ENCODE measurements at places on chromosomes 2 and 18. TPM values are rescaled to one million over a fixed set of nuclear protein-coding genes. Genes with fewer than 3 reads are reported as not detected.

GRCh38 chr2:59204040-59204439 lies 962.9 kb upstream of the FANCL start:
- no peak for DNase-seq

GRCh38 chr18:55034742-55035141 lies 75.5 kb upstream of the CCDC68 start:
- DNase-seq: peak; percentile 8

DNA sequence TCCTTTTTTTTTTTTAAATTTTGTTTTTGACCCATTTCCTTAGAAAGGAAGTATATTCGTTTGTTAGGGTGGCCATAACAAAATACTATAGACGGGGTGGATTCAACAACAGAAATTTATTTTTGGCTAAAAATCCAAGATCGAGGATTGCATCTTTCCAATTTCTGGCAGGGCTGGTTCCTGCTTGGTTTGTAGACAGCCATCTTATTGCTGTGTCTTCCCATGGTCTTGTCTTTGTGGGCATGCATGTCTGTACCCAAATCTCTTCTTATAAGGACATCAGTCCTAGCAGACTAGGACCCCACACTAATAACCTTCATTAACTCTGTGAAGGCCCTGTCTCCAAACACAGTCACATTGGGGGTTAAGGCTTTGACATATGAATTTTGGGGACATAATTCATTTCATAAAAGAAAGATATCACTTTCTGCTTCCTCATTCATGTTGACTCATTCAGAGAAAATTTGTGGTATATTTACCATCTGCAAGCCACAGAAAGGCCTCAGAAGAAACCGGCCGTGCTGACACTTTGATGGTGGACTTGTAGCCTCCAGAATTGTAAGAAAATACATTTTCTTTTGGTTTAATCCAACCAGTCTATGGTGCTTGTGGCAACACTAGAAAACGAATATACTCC lies 262.1 kb downstream of the LPIN1 start:
- peak; percentile 53 for DNase-seq

DNA sequence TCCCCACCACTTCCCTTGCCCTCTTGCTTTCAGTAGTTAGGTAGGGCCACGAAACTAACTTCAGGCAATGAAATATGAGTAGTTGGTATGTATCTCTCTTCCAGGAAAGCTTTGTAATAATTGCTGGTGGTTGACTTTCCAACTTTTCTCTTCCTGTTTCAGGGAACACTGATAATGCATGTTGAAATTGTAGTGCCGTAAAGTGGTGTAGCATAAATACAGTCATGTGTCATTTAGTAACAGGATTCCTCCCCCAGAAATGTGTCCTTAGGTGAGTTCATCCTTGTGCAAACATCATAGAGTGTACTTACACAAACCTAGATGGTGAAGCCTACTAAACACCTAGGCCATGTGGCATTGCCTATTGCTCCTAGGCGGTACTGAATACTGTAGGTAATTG lies 429.2 kb downstream of the PID1 start:
- no peak for DNase-seq

DNA sequence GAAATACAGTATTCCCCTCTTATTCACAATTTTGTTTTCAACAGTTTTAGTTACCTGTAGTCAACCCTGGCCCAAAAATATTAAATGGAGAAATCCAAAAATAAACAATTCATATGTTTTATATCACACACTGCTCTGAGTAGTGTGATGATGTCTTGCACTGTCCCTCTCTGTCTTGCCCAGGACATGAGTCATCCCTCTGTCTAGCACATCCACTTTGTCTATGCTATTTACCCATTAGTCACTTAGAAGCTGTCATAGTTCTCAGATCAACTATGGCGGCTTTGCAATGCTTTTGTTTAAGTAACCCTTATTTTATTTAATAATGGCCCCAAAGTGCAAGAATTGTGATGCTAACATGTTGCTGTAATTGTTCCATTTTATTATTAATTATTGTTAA lies 380.6 kb upstream of the REG3G start:
- no peak for DNase-seq

DNA sequence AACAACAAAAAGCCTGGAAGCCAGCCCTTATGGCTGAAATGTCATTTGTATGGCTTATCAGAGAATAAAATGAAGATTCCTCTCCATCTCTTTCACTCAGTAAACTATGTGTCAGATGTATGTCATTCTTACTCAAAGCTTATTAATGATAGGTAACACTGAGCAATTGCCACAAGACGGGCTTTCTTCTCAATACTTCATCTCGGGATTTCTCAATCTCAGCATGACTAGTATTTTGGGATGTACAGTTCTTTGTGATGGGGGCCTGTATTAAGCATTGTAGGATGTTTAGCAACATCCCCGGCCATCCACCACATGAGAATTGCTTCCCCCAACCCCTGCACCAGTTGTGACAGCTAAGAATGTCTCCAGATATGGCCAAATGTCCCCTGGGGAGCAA lies 80.2 kb downstream of the MREG start:
- DNase-seq: no peak

- peak; percentile 92 for DNase-seq
These were observed 214.8 kb upstream of the PID1 start for GRCh38 chr2:229485857-229486256.

DNA sequence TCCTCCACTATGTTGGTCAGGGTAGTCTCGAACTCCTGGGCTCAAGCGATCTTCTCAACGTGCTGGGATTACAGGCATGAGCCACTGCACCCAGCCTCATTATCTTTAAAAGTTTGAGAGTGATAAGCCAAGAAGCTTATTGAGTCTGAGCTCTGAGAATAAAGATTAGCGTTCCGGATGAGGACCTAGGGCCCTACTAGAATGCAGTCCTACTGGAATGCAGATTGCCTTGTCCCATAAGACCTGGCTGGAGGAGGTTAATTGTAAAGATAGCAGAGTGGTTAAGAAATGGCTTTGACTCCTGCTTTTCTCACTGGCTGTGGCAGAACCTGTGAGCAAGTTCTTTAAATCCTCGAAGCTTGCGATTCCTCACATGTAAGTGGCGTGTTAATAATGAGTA lies 4.0 kb downstream of the VWA3B start:
- no peak for DNase-seq

DNA sequence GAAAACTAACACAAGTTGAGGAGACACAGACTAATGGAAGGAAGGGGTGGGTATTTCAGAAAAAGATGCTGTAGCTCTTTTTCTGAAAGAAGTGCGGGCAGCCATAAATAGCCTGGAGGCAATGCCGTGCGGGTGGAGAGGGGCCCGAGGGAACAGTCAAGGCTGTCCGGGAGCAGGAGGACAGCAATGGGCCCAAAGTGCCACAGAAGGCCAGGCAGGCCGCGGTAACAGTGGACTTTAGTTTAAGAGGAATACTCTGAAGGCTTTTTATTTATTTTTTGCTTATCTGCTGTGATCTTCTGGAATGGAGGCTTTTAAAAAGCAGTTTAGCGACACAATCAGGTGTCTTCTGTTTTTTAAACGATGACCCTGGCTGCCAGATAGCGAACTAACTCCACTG lies 2.8 kb downstream of the ITGB1BP1 start:
- no peak for DNase-seq

EHD3 gene
- total RNA-seq: 5.0 TPM

CCDC142 gene
- total RNA-seq: 13.3 TPM

IMMT gene
- total RNA-seq: 93.0 TPM
